ENCODE measurements at places on chromosomes 12 and 14. TPM values are rescaled to one million over a fixed set of nuclear protein-coding genes. Genes with fewer than 3 reads are reported as not detected.

METTL17 gene
- 99.1 TPM for total RNA-seq

DYNLL1 gene
- 351 TPM for total RNA-seq

CBLN3 gene
- total RNA-seq, result 4.5 TPM

ARID4A gene
- total RNA-seq, result 20.3 TPM

FOXM1 gene
- total RNA-seq, result 73.7 TPM

KRT6B gene
- total RNA-seq, result not detected

DIO2 gene
- total RNA-seq, result not detected

CIROP gene
- total RNA-seq, result not detected

- H3K27me3 ChIP-seq, result peaks cover 3% of the 10 kb centered on the region
- DNase-seq, result peak; percentile 44
These were observed 240.3 kb downstream of the EMP1 start for GRCh38 chr12:13436696-13437391.

- DNase-seq, result no peak
- peaks cover 30% of the 10 kb centered on the region for H3K36me3 ChIP-seq
- no peak overlapping the region for H3K4me3 ChIP-seq
- H3K27ac ChIP-seq, result no peak overlapping the region
- H3K27me3 ChIP-seq, result no peaks in the 10 kb centered on the region
- H3K4me1 ChIP-seq, result no peaks in the 10 kb centered on the region
These were observed 16.6 kb downstream of the XRCC3 start for GRCh38 chr14:103698380-103699260.

- no peak overlapping the region for H3K27ac ChIP-seq
- H3K4me3 ChIP-seq, result no peak overlapping the region
- H3K27me3 ChIP-seq, result peaks cover 3% of the 10 kb centered on the region
- DNase-seq, result no peak
- peaks cover 9% of the 10 kb centered on the region for H3K4me1 ChIP-seq
These were observed 140.4 kb upstream of the ATF7IP start for GRCh38 chr12:14225064-14225463.

DNA sequence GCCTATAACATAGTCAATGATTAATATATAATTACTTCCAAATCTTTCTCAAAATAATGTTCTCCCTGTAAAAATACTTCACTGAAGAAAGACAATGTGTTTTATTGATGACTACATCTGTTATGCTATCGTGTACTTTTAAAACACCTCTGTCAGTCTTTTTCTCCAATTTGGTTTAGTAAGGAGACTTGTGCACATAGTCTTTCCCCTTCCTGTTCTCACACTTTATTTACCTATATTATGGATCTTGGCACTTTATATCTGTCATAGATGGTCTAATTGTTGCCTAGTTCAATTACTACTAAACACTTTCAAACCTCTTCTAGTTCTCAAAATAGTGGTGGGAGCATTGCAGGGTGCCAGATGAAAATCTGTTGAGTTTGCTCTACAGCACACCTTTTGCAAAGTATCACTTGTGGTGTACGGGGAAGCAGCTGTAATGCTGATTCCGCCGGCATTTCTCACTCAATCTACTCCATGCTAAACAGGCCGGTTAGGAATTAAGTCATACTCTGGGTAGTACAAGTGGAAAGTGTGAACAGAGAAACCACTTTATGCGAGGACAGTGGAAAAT, 1.1 kb upstream of the INSM2 start:
- H3K36me3 ChIP-seq, result no peaks in the 10 kb centered on the region
- peak overlapping the region; percentile 74 for H3K4me3 ChIP-seq
- peaks cover 69% of the 10 kb centered on the region for H3K27me3 ChIP-seq

- H3K4me1 ChIP-seq, result peaks cover 8% of the 10 kb centered on the region
- no peak overlapping the region for H3K27ac ChIP-seq
- no peak overlapping the region for H3K4me3 ChIP-seq
- H3K36me3 ChIP-seq, result no peaks in the 10 kb centered on the region
- no peaks in the 10 kb centered on the region for H3K27me3 ChIP-seq
- no peak for DNase-seq
These were observed 22.4 kb downstream of the IRF2BPL start for GRCh38 chr14:77006132-77006531.

GRCh38 chr12:28089338-28089737, 100.9 kb upstream of the CCDC91 start:
- no peak overlapping the region for H3K27ac ChIP-seq
- peaks cover 15% of the 10 kb centered on the region for H3K27me3 ChIP-seq
- DNase-seq, result no peak
- no peaks in the 10 kb centered on the region for H3K36me3 ChIP-seq
- H3K4me3 ChIP-seq, result no peak overlapping the region
- peaks cover 2% of the 10 kb centered on the region for H3K4me1 ChIP-seq

Data from activated CD4-positive, alpha-beta T cell treated with anti-CD3 and anti-CD28 coated beads, Interleukin-2, amount 10 ng/mL, durations not matched to agents 24 days and 14 days (primary cell).